CD4-positive, alpha-beta T cell treated with Interleukin-21 for 1 hour (primary cell): ENCODE measurements at places on chromosomes 4 and X.

GRCh38 chrX:82031250-82031649, 829.3 kb downstream of the SH3BGRL start:
- no peak for DNase-seq

- no peak for DNase-seq
Observed at GRCh38 chrX:125757794-125758564, 408.1 kb downstream of the DCAF12L2 start.

DNA sequence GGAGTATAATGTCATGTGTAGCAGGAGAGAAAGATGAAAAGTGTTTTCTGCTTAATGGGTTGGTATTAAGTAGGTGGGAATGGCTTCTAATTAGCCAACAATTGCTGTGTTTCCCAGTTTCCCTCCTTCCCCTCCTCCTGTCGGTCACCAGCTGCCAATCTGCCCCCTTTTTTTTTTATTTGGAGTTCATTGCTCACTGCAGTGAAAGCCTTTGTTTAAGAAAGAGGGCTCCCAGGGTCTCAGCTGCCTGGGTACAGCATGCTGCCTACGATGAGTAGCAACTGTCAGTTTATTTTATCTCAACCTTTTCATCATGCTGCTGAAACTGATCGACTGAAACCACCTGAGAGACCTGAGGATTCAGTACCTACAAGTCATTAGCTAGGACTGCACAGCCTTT, 149.0 kb downstream of the POU4F2 start:
- no peak for DNase-seq

DNA sequence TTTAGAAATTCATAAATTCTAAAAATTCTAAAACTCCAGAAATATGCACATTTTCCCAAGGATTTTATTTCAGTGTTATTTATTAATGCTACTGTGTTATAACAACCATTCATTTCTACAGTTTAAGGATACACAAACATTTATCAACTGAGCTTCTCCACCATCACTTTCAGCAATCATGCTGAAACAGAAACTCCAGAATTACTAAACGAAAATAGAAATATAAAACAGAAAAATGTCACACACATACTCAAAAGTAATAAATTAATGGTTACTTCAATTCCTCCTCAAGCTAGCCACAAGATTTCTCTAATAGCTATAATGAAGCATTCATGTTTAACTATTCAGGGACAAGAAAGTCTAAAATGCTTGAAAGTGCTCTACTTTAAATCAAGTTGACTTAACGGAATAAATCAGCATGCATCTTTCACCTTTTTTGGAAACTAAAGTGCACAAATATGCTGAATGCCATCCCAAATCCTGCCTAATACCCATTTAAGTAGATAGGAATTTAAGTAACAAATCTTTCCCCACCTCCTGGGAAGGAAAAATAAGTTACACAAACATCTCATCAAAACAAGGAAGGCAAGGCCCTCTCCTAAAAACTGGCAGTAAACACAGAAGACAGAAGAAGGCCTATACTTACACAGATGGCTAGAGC, 563 bp downstream of the FAM13A start:
- no peak for DNase-seq

- no peak for DNase-seq
Observed at GRCh38 chr4:182338746-182339145, 95.5 kb downstream of the TENM3 start.

DNA sequence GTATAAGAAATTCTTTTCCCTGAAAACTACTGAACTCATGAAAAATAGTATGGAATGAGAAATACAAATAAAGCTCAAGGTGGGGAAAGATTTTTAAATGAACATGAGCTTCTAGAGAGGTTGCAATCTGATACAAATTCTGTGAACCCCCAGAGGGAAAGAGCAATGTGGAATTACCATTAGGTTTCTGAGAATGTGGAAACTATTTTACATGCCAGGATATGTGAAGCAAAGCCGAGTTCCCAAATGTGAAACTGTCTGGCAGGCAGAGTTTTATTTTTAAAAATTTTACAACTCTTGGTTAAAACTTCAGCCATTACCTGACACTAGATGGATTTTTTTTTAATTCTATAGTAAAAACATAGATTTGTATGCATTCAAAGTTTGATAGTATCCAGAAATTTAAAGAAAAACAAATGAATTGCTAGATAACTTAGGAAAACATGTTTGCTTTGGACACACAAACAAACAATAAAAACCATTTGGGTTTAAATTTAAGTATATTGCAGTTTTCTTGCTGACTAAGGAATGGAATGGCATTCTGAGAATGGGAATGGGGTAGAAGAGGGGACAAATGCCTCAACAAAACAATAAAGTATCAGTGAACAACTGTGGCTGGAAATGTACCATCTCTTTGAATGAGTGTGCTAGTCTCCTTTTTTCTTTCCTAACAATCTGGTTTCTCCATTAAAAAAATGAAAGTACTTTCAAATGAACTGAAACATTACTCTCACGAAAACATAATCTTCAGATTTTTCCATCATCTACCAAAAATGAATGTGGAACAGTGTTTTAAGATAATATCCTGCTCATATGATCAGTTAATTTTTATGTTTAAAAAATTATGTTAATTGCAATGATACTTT, 99.6 kb downstream of the PCDH18 start:
- no peak for DNase-seq

GRCh38 chr4:128298852-128299251, 11.2 kb upstream of the PGRMC2 start:
- DNase-seq: no peak

GRCh38 chrX:5449323-5449722, 779.3 kb downstream of the NLGN4X start:
- DNase-seq: no peak

GRCh38 chr4:186719925-186720694, 3.5 kb downstream of the FAT1 start:
- DNase-seq: no peak

DNA sequence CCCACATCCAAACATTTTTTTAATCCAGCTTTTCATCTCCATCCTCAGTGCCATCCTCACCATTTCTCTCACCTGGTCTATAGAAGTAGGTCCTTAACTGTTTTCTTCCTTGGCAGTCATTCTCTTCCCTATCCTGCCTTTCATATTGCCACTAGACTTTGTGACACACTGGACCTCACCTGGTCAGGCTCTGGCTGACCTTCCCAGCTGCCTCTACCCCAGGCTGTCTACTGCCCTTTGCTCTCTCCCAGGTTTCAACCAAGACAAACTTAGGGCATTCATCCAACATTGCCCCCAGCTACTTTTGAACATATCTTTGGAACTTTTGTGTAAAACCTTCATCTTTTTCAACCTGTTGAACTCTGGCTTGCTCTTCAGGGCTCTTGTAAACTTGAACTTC, 39.8 kb downstream of the TRAPPC11 start:
- DNase-seq: no peak

DNA sequence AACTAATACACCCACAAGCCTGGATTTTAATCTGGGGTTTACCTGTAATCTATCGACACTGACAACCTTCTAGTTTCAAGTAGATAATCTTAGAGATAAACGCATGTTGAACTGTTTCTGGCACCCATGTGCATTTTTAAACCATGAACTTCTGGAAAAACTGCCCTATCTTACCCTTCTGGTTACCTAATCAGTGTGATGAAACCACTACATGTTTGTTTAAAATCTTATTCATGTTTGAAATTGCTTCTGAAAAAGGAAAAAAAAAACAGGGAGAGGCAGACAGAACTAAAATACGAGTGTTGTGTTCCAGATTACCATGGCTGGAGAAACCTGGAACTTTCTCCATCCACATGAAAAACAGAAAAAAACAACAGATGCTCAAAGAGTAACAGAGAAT, 139.3 kb downstream of the MID1IP1 start:
- DNase-seq: no peak

DNA sequence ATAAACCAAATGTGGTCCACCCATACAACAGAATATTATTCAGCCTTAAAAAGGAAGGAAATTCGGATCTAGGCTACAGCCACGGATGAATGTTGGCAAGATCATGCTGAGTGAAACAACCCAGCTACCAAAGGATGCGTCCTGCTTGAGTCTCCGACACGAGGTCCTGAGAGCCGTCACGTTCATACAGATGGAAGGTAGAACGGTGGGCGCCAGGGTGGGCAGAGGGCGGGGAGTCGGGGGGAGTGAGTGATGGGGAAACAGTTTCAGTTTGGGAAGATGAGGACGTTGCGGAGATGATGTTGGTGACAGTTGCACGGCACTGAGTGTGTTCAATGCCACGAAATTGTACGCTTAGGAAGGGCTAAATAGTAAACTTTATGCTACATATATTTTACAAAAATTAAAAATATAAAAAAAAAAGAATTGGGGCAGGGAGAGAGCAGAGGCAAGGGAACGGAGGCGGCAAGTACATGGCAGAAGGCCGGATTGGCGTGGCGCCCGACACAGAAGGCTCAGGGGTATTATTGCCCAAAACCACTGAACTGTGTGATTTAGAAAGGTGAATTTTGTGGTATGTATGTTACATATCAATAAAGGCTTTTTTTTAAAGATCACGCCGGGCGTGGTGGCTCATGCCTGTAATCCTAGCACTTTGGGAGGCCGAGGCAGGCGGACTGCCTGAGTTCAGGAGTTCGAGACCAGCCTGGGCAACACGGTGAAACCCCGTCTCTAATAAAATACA, 14.8 kb upstream of the MXD4 start:
- DNase-seq: no peak

GRCh38 chr4:88177983-88178625, 19.7 kb upstream of the ABCG2 start:
- DNase-seq: no peak

- DNase-seq: no peak
Observed at GRCh38 chr4:129246145-129246544, 150.2 kb downstream of the C4orf33 start.

DNA sequence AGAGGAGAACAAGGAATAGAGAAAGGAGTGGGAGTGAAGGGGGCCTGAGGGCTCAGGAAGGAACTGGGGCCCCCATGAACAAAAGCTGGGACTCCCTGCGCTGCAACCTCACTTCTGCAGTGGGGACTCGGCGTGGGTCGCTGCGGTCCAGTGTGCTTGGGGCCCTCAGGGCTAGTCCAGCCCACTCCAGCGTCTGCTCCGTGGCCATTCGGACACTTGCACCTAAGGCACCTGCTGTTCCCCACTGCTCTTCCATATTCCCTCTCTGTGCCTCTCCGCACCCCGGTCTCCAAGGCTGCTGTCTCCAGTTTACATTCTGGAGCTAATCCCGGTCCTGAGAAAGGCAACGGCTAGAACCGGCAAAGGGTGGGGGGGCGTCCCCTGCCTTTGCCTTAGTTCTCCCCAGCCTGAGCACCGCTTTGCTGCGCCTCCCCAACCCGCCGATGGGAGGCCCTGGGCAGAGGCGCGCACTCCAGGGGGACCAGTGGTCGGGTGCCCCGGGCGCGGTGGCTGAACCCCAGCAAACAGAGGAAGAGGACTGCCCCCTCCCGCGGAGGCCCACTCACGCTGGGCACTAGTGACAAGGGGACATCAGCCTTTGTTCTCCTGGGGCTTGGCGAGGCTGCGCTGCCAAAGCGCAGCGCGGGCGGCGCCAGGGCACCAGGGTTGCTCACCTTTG, 327.7 kb upstream of the F9 start:
- no peak for DNase-seq

GRCh38 chr4:128980816-128981326, 112.5 kb downstream of the SCLT1 start:
- no peak for DNase-seq

- no peak for DNase-seq
Observed at GRCh38 chr4:2822461-2823300, 21.0 kb upstream of the ADD1 start.

GRCh38 chr4:124955476-124955875, 242.9 kb upstream of the ANKRD50 start:
- no peak for DNase-seq

- DNase-seq: no peak
Observed at GRCh38 chrX:10828640-10829039, 208.3 kb upstream of the MID1 start.

DNA sequence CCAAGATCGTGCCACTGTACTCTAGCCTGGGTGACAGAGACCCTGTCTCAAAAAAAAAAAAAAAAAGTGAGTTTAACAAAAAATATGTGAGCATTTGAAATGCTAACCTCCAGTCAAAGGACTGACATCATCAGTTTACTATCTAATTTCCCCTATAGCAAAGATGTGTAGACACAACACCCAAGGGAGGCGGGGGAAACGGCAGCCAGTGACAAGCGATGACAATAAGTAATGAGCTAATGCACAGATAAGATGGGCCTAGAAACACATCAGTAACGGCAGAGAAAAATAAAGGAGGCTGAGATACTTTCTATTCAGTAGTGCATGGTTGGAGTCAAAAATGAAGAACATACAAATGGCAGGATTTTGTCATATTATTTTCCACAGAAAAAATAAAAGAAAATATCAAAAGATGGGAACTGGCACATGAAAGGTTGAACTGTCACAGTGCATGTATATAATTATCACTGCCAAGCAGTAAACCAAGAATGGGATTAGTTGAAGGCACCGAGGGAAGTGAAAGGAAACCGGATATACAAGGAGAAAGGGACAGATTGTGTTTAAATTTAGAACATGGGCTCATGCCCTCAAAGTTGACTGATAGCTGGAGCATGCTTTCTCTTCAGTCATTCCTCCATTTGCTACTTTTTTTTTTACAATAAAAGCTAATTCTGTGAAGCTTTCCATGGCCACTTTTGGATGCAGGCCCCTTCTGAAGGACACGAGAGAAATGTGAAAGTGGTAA, 41.8 kb downstream of the IGFBP7 start:
- DNase-seq: no peak

DNA sequence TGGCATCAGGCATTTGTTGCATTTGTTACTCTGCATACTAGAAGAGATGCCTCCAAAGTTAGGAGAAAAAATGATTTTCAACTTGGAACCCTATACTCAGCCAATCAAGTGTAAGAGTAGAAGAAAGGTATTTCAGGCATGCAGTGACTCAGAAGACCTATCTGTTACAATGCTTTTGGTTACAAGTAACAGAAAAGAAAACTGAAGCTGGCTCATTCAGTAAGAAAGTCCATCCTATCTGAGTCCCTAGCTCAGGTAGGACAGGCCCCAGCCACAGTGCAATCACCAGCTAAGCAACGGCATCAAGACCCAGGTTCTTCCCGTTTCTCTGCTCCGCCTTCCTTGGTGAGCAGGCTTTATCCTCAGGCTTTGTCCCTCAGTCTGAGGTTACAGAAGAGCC, 23.3 kb downstream of the MECP2 start:
- no peak for DNase-seq

- no peak for DNase-seq
Observed at GRCh38 chr4:37767546-37767945, 58.9 kb upstream of the PGM2 start.
